ENCODE measurements at places on chromosomes 16 and 17. TPM values are rescaled to one million over a fixed set of nuclear protein-coding genes. Genes with fewer than 3 reads are reported as not detected.

DNA sequence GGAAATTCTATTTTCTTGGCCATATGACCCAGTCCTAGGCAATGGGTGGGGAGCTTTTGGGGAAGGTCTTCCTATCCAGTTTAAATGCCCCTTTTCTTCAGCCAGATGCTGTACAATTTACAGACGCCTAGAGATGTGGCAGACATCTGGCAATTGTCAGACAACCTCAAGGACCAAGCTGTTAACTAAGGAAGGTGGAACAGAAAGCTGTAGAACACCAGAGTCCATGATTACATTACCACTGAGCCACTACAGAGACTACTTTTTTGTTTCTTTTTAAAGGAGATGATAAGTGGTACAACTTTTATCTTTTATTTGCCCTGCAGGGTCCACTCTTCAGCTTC lies 21.1 kb upstream of the CORO6 start:
- no peak for DNase-seq

DNA sequence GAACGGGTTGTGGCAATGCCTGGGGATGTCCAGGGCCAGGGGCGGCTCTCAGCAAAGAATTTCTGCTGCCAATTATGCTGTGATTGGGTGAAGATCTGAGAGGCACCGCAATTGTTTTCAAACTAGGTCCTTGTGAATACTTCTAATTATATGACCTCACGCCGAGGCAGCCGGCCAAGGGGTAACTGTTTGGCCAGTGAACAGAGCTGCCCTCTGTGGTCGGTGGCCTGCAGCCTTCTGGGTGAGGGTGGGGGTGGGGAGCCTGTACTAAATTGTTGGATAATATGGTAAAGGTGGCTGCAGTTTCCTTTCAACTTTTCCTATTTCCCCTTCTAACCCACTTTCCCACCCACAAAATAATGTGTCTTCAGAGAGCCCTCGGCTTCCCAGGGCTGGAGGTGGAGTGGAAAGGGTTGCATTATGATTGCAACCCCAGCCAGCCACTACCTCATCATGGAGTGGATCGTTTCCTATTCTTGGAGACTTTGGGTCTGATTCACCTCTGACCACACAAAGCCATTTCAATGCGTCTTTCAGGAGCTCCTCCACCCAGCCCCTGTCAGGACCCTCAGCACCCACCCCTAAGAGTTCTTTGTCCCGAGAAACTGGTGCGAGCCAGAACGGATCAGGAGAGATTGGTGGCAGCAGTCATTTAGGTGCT lies 2.0 kb upstream of the DNAI2 start:
- DNase-seq: no peak

DNA sequence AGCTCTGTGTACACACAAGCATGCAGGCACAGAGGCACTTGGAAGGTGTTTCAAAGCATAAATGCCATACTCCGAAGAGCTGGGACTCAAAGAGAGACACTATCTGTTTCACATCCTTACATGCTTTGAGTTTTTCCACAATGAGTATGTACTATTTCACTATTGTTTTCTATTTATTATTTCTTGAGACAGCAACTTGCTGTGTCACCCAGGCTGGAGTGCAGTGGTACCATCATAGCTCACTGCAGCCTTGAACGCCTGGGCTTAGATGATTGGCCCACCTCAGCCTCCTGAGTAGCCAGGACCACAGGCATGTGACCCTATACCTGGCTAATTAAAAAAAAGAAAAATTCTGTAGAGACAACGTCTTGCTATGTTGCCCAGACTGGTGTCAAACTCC lies 31.6 kb downstream of the CYB5D2 start:
- DNase-seq: no peak

GRCh38 chr17:7840441-7840840 lies 6.4 kb downstream of the KDM6B start:
- DNase-seq: no peak

The MARCHF10 gene
- total RNA-seq: not detected

DNA sequence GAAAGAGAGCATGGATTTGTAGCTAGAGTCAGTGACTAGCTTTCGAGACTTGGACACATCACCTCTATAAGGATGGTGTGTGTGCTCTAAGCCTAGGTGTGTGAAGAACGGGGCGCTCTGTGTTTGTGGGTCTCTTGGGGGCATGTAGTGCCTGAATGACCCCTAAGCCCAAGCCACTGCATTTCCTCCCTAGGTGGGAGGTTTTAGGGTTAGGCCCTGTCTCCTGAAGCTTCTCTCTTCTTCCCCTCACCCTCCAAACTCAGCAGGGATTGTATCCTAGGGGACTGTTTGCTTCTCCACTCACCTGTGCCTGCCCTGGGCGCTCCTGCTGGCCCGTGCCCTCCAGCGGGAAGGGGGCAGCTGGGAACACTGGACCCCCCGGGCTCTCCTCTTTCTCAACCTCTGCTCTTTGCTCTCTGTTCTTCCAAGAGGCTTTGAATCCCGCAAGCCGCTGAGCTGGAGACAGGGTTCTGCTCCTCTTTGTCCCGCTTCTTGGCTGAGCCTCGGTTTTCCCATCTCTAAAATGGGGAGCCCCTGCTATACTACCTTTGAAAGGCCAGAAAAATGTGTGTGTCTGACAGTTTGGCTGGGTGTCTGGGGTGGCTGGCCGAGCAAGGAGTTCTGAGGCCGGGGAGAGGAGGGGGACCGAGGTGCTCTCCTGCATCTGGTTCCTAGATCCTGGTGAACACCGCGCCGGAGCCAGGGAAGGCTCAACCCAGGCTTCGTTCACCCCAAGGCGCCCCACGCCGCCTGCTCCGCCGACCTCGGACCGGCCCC lies 810 bp downstream of the CYGB start:
- DNase-seq: no peak

The CSH1 gene
- total RNA-seq: not detected

GRCh38 chr17:35265566-35266141 lies 22.8 kb downstream of the SLFN5 start:
- DNase-seq: no peak

- DNase-seq: no peak
Measured at GRCh38 chr17:60173304-60173819, 23.6 kb downstream of the CA4 start.

GRCh38 chr16:2520784-2521531 lies 787 bp downstream of the AMDHD2 start:
- peak; percentile 94 for DNase-seq

DNA sequence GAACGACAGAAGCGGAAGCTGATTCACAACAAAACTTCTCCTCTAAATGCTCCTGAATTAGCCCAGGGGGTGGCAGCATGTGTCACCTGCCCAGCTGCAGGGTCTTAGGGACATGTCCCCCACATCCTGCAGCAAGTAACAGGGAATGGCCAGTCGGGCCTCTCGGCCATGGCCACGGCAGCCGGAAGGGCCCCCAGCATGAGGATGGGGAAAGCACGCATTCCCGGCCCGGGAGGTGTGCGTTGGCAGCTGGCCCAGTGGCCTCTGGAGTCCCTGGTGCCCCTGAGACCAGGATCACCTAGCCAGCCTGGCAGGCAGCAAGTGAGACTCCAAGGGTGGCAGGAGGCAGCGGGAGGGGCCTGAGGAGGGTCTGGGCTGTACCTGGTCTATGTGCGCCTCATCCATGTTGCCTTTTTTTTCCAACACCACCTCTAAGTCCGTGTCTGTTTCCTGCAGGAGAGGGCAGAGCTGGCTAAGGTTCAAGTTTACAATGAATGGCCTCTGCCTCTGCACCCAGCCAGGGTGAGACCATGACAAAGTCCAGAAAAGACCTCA lies 7.0 kb downstream of the KNOP1 start:
- DNase-seq: no peak

DNA sequence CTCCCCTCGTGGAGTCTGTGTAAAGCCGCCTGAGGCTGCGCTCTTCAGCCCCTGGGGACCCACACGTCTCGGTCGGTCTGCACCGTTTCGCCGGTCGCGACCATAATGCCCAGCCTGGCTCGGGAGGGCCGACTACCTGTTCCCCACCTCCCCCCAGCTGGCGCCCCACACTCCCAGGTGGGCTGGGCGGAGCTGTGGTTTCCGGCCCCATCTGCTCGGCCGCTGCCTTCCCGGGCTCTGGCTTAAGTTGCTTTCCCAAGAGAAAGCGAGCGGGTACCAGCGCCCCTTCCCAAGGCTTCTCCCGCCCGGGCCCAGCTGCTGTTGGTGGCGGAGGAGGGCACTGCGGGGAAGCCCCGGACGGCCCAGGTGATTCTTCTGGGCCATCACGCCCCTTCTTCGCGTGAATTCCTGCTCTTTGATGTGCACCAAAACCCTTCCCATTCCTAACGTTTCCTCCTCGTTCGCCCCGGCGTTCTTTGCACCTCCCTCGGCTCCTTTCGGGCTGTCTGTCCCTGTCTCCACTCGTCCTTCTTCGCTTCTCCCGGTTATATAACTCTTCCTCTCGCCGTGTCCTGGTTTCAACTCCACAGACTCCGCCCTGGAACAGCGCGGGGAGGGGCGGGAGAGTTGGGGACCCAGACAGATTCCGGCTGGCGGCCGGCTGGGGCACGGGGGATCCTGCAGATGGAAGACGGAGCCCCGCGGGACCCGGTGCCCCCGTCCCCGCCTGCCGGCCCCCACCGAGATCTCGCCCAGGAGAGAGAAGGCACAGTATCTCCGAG lies 2.0 kb downstream of the KDM6B start:
- DNase-seq: no peak

The MILR1 gene
- 9.4 TPM for total RNA-seq

The MYH1 gene
- not detected for total RNA-seq

The KRTAP2-3 gene
- not detected for total RNA-seq

DNA sequence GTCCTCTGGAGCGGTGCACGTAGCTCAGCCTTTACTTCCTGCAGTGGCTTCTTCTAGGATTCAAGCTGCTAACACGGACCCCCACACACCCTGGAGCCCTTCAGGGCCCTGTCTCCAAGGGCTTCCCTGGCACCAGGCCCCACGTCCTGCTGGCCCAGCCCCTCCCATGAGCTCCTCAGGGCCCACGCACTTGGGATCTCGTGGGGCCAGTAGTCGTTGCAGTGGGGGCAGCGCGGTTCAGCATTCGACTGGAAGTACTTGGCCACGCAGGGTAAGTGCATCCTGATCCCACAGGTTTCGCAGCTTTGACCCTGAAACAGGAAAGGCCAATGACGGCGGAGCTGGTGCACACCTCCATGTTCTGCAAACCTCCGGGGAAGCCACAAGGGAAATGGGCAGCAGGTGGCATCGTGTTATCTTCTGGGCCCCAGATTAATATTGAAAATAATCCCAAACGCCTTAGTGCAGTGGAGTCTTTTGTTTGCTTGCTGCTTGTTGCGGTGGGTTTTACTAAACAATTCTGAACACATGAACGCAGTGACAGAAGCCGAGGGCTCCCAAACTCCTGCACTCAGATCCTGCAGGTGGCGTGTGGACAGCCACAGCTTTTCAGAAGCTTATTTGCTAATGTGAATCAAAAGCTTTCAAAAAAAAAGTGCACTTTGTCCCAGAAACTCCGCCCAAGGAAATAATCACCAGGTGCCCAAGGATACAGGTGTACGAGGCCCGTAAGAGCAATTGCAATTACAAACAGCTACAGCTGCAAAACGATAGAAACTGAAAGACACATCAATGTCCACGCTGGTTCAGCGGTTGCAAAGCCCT lies 22.4 kb downstream of the KDM8 start:
- no peak for DNase-seq
